Suprapubic skin (tissue), 4 donors: ENCODE measurements at places on chromosomes 5 and 9. TPM values are rescaled to one million over a fixed set of nuclear protein-coding genes. Genes with fewer than 3 reads are reported as not detected.

- no peak for DNase-seq
Observed at GRCh38 chr9:75071530-75072122, 16.3 kb downstream of the NMRK1 start.

- no peak for DNase-seq
Observed at GRCh38 chr5:160850421-160850820, 1.6 kb downstream of the ATP10B start.

The FAM78A gene
- 1.4 TPM for total RNA-seq

DNA sequence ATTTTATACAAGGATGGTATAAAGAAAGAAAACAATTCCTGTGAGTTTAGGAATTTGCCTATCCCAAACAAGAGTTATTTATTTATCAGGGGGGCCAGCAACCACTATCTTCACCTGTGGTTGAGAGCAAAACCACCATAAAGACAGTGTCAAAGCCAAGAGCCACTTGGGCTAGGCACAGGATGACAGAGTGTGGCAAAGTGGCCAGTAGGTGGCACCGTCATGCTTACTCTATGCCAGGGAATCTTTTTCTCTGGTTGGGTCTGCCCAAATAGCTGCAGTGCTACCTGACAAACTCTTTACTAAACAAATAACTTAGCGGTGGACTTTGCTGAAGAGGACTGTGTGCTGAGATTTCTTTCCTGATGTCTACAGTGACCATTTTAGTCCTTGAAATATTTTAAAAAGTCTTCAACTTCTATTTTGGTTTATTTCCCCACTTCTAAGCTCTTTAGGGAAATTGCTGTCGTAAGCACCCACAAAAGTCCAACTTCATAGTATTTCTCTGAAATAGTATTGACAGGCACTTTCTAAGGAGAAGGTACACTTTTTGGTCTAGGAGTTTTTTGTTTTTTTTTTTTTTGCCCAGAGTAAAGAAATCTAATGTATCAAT, 285.0 kb downstream of the RFX3 start:
- DNase-seq = no peak

DNA sequence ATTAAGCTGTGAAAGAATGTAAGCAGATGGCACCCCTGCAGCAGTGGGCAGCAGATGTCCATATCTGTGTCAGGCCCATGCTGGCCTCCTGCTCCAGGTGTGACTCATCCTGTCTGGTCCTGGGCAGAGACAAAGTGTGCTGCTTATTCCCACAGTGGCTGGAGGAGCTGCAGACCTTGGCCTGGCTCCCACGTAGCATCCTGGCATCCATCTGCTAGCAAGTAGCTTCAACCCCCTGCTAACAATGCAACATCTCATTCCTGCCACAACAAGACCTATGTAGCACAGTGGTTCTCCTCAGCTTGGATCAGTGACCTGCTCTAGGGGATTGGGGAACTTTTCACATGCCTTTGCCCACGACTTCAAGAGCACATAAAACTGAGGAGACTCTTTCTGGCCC, 126.4 kb upstream of the SLC12A2 start:
- no peak for DNase-seq

The ENTREP1 gene
- 18.2 TPM for total RNA-seq

The RGP1 gene
- 28.7 TPM for total RNA-seq

- DNase-seq = no peak
Observed at GRCh38 chr9:103167530-103167929, 172.4 kb downstream of the CYLC2 start.

The RLN1 gene
- total RNA-seq = not detected

The ARL14EPL gene
- total RNA-seq = not detected

The EQTN gene
- 0.97 TPM for total RNA-seq

DNA sequence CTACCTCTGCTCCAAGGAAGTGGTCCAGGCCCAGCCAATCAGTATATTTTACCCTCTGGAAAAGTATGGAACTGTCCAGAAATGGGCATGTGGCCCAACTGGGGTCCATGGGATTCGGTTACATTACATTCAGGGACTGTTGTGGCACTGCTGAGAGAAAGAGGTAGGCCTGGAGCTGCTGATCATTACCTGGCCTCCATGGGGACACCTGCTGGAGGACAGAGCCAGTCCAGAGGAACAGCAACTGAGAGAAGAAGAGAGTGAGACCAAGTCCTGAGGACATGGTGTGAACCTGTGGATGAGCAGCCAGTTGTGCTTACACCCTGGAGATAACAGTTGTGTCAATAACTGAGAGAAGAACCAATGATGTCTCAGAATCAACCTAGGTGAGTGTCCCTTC, 48.2 kb downstream of the HMHB1 start:
- DNase-seq = no peak

The MYO10 gene
- total RNA-seq = 37.7 TPM

DNA sequence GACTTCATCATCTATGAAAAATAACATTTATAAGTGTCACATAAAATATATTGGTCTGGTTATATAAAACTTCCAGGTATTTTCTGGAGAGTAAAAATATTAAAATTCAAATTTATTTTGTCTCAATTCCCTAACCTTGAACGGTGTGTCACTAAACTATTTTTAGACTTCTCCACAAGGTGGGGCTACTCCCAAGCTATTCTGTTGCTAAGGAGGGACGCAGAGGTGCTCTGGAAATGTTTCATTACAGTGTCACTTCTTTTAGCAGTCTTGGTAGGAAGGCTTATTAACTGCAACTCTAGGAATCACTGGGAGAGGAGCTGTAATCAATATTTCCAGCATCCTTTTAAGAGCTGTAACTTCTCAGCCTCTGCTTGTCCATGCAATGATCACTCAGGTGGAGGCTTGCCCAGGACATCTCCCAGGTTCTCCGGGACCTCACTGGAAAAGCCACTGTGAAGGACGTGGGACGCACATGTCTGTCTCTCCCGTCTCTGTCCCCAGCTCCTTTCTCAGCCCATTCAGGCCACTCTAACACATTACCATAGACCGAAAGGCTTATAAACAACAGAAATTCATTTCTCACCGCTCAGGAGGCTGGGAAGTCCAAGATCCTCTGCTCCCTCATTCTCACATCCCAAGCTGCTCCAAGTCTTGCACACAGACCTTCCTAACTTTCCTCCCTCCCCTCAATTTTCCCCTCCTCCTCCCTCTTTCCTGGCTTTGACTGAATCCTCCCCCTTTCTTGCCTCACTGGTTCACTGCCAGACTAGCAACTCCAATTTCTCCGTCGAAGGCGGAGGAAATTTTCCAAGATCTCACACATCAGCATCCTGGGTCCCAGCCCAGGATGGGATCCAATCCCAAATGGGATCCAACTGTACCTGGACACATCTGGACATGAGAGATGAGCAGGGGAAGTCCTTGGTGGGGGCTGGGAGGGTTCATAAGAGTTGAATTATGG, 32.7 kb upstream of the DNAH5 start:
- DNase-seq = no peak

DNA sequence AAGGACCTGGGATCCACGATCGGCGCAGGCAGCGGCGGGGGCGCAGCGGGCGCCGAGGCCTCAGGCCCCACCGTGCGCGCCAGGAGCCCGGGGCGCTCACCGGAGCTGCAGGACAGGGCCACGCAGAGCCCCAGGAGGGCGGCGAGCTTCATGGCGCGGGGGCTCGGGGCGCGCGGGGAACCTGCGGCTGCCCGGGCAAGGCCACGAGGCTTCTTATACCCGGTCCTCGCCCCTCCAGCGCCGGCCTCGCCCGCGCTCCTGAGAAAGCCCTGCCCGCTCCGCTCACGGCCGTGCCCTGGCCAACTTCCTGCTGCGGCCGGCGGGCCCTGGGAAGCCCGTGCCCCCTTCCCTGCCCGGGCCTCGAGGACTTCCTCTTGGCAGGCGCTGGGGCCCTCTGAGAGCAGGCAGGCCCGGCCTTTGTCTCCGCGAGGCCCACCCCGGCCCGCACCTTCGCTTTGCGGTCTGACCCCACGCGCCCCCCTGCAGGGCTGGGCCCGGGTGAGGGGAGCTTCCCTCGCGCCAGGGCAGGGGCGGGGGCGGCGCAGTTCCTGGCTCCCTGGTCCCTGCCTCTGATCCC, at the start of gene SCGB3A1:
Gene SCGB3A1 (minus strand): TSS at position 189 of the 577 bp plus-strand sequence. CDS start 37 bp downstream, at position 152.
- no peak for DNase-seq

DNA sequence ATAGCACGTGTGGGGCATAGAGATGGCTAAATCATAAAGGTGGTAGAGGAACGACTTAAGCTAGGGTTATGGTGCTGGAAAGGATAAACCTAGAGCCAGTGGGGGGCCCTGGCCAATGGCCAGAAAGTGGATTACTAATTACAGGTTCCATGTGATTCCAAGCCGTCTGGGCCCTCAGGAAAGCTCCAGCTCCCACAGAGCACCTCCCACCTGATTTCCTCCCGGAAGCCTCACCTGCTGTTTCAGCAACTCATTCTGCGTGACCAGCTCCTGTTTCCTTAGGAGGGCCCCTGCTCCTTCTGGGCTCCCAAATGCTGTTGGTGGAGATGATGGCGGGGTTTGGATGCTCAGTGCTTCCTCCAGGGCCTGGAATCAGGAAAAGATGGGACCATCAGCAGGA, 16.2 kb downstream of the GPX3 start:
- no peak for DNase-seq

DNA sequence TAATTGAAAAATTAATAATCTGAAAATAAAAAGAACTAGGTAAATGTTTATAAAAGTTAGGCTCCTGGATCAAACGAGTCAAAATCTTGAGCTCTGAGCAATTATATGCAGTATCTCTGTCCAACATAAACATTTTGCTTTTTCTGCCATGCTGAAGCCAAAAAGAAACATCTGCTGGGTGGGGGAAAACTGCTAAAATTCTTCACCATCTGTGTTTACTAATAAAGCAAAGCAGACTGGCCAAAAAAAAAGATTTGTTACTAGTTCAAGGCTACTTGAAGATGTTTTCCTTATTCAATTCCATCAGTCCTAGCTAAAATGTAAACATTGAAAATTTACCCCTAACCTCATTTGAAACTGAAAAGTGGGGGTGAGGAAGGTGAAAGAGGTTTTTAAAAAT, 29.7 kb downstream of the GTF3C4 start:
- DNase-seq = no peak

The PSD2 gene
- total RNA-seq = 0.10 TPM

The TMED9 gene
- 82.2 TPM for total RNA-seq

The INSL6 gene
- not detected for total RNA-seq

- no peak for DNase-seq
Observed at GRCh38 chr5:136005476-136005875, 23.3 kb upstream of the TGFBI start.

GRCh38 chr5:107887166-107887943, 216.6 kb upstream of the EFNA5 start:
- DNase-seq = no peak

The SLC23A1 gene
- total RNA-seq = not detected

- DNase-seq = no peak
Observed at GRCh38 chr5:148967783-148968182, 95.1 kb downstream of the SH3TC2 start.

The SIGMAR1 gene
- 110 TPM for total RNA-seq

GRCh38 chr5:132865668-132866341, 464 bp downstream of the GDF9 start:
- no peak for DNase-seq

The FRRS1L gene
- total RNA-seq = 0.42 TPM

- no peak for DNase-seq
Observed at GRCh38 chr5:31770132-31770720, 131.3 kb downstream of the PDZD2 start.

DNA sequence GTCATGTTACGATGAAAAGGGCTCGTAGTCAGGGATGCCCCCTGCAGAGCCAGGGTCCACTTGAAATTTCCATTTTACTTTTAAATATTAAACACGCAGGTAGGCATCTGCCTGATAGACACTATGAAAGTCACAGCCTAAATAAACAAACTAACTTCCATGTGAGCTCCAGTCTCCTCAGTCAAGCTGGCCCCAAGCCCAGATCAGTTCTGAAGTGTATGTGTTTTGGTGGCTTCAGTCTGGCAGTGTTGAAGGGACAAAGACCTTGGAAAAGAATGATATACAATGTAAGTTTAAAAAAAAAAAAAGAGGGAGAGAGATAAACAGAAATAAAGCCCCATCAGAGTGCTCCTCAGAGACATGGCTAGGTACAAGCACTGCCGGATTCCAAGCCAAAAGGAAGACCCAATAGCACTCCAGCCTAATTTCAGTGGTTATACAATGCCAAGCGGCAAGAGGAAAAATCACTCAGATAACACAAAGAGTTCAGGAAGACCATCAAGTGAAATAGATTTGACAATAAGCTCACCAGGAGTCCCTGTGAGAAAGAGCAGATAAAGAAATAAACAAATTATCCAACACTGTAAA, 181.0 kb downstream of the BNC2 start:
- no peak for DNase-seq

GRCh38 chr5:158121678-158122077, 262.7 kb upstream of the CLINT1 start:
- DNase-seq = no peak

The SH3RF2 gene
- total RNA-seq = 146 TPM

GRCh38 chr9:104738452-104738851, 9.0 kb upstream of the NIPSNAP3A start:
- DNase-seq = no peak

- DNase-seq = no peak
Observed at GRCh38 chr9:93601063-93601462, 24.7 kb downstream of the PHF2 start.

- DNase-seq = no peak
Observed at GRCh38 chr5:74201334-74202081, 439.0 kb downstream of the ENC1 start.

DNA sequence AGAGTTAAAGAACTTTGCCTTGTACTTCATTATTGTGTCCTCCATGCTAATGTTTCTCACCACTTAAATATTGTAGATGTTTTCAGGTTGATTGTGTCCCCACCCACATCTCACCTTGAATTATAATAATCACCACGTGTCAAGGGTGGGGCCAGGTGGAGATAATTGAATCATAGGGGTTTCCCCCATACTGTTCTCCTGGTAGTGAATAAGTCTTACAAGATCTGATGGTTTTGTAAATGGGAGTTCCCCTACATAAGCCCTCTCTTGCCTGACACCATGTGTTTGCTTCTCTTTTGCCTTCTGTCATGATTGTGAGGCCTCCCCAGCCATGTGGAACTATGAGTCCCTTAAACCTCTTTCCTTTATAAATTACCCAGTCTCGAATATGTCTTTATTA, 248.3 kb downstream of the FBXL7 start:
- DNase-seq = no peak

The PDLIM4 gene
- 128 TPM for total RNA-seq
